BE2C (cell line): ENCODE measurements at places on chromosomes 11 and 22.

- no peak for DNase-seq
Measured at GRCh38 chr11:62905296-62905695, 15.9 kb downstream of the CHRM1 start.

DNA sequence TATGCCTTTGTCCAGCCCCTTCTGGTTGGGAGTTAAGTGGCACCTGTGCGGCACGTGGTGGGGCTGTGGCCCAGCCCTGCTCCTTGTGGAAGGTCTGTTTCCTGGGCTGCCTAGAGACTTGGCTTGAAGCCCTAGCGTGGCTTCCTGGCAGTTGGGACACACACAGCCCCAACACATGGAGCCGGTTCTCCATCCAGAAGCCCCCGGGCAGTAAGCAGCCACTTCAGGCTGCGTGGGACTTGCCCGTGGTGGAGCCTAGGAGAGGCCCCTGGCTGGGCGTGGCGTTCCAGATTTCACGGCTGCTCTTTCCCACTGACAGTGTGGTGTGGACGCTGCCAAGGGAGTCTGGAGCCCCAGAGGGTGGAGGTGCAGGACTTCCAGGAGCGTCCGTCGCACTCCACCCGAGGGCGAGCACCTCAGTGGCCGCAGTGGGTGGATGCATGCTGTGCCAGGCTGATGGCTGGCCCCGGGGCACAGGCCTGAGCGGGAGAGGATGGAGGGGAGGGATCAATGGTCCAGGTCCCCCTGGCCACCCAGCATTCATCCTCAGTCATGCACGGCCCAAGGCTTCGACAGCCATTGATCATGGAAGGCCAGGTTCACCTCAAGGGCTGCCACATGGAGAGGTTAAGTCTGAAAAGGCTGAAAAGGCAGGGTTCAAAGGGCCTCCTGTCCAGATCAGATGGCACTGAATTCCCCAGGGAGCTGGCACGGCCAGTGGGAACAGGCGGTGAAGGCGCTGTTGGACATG is 9.3 kb downstream of the CCND1 start:
- peak; percentile 80 for DNase-seq

DNA sequence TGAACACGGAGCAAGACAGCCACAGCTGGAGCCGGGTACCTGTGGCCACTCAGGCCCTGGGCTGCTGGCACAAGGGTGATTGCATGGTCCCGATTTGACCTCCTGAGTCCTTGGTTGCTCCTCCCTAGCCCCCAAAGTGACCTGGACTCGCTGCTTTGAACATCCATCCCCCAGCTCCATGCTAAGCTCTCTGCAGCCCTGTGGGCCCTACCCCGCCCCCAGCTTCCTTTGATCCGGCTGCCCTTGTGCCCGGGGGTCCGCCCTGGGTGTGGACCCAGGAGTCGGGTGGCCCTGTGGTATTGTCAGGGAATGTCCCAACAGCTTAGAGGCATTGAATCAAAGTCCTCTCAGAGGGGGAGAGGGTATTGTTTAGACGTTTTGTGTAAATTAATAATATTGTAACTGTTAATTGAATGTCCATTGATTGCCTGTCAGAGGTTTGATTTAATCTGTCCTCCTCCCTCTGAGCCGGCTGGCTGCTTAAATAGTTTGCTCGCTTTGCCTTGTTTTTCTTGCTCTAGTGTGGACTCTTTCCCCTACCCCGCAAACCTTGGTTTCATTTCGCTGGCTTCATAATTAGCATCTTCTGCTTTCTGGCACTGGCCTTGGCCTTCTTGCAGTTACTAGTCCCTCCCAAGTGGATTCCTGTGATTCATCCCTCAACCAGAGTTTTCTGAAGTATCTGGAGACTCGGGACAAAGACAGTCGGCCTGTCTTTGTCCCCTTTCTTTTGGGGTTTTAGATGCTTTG is 20.7 kb downstream of the GRIK4 start:
- no peak for DNase-seq

DNA sequence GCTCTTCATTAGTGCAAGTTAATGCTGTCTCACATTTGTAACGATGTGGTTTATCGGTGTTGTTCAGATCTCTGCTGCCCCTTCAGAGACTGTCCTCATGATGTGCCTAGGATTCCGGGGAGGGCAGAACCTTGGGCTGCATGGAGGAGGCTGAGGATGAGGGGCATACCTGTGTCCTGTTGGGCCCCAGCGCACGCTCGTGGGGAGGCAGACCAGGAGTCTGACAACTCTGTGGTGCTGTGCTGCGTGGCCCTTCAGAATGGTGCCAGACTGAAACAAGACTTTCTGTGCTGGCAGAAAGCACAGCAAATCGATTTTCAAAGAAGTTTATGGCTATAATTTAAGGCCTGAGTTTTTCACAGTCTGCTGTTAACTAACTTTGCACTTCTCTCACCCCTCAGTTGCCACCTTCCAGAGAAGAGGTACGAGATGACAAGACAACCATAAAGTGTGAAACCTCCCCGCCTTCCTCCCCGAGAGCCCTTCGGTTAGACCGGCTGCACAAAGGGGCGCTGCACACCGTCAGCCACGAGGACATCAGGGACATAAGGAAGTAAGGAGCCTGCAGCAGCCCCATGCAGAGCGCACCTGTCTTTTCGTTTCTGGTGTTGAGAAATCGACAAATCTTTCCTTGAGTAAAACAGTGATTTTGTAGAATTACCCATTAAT is 44.3 kb upstream of the CTTN start:
- no peak for DNase-seq

DNA sequence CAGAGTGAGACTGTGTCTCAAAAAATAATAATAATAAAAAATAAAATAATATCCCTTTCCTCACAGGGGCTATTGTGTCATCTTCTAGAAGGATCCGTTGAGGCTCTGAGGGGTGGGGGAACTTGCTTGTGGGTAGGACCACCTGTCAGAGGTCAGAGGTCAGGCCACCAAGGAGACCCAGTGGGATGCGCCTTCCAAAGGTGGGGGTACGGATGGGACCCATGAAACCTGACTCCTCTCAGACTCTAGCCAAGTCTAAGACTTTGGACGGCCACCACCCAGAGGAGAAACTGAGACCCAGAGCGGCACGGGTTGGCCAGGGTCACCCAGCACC is 367 bp upstream of the MMP11 start:
- no peak for DNase-seq

DNA sequence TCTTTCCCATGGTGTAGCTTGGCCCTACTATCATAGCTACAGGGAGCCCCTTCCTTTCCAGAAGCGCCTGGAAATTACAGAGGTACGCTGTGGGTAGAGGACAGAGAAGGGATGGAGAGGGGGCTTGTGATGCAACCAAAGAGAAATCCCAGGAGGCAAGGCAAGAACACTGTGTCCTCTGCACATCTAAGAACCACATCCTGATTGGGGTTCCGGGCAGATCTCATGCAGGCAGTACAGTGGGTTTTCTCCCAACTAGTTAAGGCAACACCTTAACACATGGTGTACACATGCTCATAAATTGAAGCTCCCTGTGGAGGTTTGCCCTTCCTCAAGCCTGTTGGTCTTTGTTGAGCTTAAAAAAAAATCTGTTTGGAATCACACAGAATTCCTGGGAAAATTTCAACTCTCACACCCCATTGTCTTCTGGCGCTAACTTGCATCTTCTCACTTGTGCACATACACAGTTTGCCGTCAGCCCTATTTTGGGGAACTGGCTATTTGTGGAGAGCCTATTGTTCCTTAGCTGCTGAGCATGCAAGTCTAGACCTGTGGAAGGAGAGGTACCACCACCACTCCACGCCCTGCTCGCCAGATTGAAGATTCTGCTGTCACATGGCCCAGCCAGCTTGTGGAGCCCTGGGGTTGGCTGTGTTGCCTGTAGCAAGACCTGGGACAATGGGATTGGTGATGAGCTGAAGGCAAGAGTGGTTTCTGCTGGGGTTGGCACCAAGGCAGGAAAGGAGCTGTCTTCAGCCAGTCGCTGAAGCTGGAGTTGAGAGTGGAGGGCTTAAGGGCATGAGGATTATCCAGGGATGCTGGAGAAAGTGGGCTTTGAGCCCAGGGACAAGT is 52.4 kb downstream of the ALX4 start:
- no peak for DNase-seq

- DNase-seq, result no peak
Measured at GRCh38 chr11:67437809-67438157, 301 bp upstream of the PTPRCAP start.

DNA sequence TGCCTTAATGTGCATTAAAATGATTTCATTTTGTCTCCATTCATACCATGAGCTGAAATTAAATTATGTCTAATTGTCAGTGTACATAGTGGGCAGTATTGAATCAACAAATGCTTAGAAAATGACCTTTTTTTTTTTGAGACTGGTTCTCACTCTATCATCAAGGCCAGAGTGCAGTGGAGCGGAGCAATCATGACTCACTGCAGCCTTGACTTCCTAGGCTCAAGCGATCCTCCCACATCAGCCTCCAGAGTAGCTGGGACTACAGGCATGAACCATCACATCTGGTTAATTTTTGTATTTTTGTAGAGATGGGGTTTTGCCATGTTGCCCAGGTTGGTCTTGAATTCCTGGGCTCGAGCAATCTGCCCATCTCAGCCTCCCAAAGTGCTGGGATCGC is 117.0 kb upstream of the BLID start:
- no peak for DNase-seq
